CD8-positive, alpha-beta memory T cell (primary cell): ENCODE measurements at places on chromosomes 13 and 19.

GRCh38 chr13:110307767-110308655 is 927 bp downstream of the COL4A2 start:
- no peak for DNase-seq

- DNase-seq = no peak
Measured at GRCh38 chr19:30719189-30719998, 347.2 kb downstream of the ZNF536 start.

DNA sequence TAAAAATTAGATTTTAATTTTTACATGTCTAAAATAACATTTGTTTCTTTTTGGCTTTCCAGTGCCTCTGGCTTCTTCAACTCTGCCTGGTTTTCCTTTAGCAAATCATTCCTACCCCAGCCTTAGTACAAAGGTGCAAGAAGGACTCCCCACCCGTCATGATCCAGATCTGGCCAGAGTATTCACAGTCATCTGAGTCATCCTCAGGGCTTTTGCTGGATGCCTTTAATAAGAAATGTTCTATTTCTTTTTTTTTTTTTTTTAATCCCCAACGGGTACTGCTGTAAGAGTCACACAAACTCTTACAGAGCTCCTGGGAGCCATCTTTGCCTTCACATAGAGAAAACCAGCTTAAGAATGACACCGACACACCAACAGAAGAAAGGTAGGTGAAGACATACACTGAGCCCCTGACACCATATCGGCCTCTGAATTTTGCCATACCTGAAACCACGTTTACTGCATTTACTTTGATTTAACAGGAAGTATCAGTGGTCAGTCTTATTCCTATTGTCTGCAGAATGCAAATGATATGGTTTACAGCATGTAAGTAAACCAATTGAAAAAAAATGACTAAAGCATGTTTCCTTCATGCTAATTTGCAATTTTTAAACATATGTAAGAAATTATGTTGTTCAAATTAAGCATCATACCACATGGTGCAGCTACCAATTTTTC is 184.4 kb downstream of the NALCN start:
- DNase-seq = no peak

DNA sequence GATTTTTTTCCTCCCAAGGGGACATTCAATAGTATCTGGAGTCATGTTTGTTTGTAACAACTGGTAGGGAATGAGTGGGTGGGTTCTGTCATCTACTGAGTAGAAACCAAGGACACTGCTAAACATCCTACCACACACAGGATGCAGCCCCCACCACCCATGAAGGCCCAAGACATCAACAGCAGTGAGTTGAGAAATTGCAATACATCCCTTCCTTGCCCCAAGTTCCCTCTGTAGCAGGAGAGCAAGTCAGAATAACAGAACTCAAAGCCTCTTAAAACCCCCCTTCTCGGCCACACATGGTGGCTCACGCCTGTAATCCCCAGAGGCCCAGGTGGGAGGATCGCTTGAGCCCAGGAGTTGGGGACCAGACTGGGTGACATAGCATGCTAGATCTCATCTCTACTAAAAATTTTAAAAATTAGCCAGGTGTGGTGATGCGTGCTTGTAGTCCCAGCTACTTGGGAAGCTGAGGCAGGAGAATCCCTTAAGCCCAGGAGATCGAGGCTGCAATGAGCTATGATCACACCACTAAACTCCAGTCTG is 2.4 kb upstream of the CYP2F1 start:
- no peak for DNase-seq

GRCh38 chr19:2981898-2982297 is 4.5 kb downstream of the TLE6 start:
- DNase-seq = no peak

GRCh38 chr13:46348961-46349360 is 38.1 kb downstream of the RUBCNL start:
- no peak for DNase-seq
